ENCODE measurements at places on chromosomes 2 and 18.

DNA sequence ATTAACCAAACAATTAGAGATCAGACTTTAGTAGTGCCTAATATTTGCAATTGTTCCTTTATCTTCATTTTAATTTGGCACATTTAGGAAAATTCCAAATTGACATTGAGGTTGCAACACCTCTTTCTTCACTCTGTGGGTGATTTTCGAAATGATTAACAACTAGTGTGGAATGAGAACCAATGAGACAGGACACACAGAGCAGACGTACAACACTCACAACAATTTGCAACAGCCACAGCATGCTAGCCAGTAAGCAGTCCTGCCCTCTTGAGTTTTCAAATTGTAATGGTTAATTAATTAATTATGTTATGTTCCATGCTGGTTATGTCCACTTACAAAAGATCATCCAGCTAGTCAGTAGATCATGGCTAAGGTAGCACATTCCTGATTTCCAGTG is 339.3 kb downstream of the LRP1B start:
- DNase-seq: no peak

- no peak for DNase-seq
These were observed 201.8 kb upstream of the FN1 start for GRCh38 chr2:215637651-215638050.

- no peak for DNase-seq
These were observed 37.2 kb downstream of the GALNT1 start for GRCh38 chr18:35618696-35619095.

- no peak for DNase-seq
These were observed 4.5 kb upstream of the MAP3K2 start for GRCh38 chr2:127392133-127392827.

GRCh38 chr2:83109284-83109683 is 1349.8 kb downstream of the SUCLG1 start:
- no peak for DNase-seq

DNA sequence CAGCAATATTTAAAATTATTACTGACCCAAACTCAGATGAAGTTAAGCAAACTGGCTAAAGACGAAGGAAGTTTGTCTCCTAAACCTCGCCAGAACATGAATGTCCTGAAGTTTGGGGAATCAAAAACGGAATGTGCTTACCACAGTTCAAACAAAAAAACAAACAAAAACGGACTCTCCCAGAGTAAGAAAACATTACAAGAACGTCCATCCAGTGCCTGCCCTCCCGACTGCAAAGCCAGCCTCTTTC is 1.1 kb downstream of the KANSL1L start:
- no peak for DNase-seq

DNA sequence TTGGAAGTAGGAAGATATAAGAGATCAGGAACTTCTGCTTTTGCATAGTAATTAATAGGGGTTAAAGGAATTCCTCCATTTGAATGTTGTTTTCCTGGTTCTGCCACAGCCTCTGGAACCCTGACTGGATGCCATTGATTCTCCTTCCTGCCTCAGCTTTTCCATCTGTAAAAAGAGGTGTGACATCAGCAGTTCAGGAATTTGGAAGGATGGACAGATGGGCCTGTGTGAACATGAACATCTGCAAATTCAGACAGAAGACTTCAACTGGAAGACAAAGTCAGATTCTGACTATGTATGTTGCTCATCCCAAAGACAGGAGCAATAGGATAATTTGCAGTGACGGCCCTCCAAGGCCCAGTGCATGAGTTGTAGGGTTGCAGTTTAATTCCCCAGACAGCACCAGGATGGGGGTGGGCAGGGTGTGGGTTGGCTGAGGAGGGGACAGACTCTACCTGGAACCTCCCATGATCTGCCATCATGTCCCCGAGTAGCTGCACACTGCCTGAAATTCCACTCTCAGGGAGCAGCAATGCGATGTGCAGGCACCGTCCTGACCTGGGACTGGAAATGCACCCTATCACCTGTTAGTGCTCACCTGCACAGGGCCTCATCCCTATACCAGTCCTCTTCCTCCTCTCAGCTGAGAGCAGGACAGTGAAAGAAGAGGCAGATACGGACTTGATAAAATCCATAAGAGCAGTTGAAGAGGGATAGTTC is 98.9 kb upstream of the EPAS1 start:
- DNase-seq: no peak

- no peak for DNase-seq
These were observed 37.1 kb upstream of the ZCCHC2 start for GRCh38 chr18:62485684-62486083.
